ENCODE measurements at places on chromosomes 6 and 20.
A peak's percentile ranks its signal among the peaks of the same experiment; 100 is the strongest.

- peak; percentile 39 for DNase-seq
These were observed 13.0 kb downstream of the RPP21 start for GRCh38 chr6:30357678-30358540.

GRCh38 chr20:55139173-55139765 lies 663.9 kb downstream of the DOK5 start:
- no peak for DNase-seq

GRCh38 chr6:21386744-21387143 lies 206.8 kb upstream of the SOX4 start:
- DNase-seq = no peak

DNA sequence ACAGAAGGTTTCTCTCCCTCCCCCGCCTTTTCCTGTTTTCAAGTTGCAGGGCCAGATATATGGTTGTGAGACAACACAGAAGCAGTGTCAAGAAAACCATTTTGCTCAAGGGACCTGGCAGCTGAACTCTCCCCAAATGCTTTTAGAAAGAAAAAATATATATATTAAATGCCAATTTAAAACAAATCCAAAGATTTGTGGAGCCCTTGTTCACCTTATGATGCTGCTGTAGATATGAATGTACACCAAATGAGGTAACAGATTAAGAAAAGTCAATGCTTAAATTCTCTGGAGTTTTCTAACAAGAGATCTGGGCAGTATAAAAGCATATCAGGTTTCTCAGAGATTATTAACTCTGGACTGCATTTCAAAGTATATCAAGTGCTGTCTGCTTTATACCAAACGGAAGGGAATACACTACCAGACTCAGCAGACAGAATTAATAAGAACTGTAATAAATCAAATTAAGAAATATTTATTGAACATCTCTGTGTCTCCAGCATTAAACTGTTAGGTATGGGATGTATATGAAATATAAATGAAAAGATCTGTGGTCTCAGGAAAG lies 357.5 kb downstream of the HDGFL1 start:
- DNase-seq = no peak

GRCh38 chr6:38054527-38055202 lies 235.1 kb downstream of the ZFAND3 start:
- DNase-seq = no peak

DNA sequence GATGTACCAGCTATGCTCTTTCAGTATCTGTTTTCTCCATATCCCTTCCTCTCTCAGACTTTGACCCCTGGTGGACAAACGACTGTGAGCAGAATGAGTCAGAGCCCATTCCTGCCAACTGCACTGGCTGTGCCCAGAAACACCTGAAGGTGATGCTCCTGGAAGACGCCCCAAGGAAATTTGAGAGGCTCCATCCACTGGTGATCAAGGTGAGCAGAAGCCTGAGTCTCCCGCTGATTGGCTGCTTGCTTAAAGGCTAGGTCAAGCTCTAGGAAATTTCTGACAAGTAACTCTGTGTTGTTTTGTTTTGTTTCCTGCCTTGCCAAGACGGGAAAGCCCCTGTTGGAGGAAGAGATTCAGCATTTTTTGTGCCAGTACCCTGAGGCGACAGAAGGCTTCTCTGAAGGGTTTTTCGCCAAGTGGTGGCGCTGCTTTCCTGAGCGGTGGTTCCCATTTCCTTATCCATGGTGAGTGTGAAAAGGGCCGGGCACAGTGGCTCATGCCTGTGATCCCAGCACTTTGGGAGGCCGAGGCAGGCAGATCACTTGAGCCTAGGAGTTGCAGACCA lies 28.6 kb downstream of the C6orf89 start:
- no peak for DNase-seq

GRCh38 chr6:109521080-109521479 lies 38.1 kb upstream of the ZBTB24 start:
- no peak for DNase-seq

GRCh38 chr20:45951925-45952834 lies 17.7 kb downstream of the PCIF1 start:
- DNase-seq = no peak

- no peak for DNase-seq
These were observed 49.3 kb downstream of the SPATA2 start for GRCh38 chr20:49866051-49866450.

DNA sequence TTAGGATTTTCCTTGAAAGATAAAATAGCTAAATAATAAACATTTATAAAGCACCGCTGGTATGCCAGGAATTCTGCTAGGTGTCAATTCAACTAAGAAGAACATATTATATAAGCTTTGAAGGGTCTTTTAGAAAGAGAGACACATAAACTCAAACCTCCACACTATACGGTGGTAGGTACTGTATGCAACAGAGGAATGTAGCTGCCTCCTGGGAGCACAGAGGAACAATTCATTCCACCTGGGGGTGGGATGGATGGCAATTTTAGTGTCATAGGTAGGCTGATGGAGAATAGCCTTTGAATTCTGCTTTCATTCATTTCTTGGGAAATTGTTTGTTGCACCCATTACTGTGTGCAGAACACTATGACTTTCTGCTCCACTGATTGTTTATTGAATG lies 447.1 kb upstream of the MAP3K7 start:
- no peak for DNase-seq

GRCh38 chr6:43990627-43991619 lies 136.3 kb downstream of the MRPL14 start:
- no peak for DNase-seq

DNA sequence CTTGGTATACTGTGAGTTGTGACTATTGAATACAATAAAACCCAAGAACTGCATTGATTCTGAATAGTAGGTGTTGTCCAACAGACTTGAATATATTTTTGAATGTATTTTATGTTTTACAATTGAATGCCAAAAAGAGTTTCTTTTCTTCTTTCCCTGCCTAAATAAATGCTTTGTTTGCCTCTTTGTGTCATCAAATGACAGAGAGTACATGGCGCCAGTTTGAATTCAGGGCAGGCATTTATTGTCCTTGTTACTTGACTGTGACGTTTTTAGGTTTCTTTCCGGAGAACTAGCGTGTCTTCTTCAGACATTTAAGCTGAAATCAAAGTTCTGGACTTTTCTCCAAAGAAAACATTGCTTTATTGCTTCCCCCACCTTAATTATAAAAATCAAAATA lies 16.6 kb downstream of the KIF3B start:
- DNase-seq = no peak

DNA sequence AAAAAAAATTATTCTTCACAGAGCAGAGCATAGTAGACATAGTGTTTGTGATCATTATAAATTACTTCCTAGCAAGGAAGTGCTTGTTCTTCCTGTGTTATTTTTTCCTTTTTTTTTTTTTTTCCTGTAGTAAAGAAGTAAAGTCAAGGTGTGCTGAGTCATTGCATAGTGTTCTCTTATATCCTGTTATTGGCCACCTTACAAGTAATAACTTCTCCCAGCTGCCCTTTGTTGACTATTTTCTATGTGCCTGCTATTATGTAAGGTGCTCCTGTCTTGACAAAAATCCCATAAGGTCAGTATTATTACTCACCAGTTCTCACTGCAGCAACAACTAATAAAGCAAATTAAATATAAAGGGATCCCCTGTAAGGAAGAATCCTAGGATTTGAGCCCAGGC lies 195.3 kb downstream of the GJA1 start:
- no peak for DNase-seq

DNA sequence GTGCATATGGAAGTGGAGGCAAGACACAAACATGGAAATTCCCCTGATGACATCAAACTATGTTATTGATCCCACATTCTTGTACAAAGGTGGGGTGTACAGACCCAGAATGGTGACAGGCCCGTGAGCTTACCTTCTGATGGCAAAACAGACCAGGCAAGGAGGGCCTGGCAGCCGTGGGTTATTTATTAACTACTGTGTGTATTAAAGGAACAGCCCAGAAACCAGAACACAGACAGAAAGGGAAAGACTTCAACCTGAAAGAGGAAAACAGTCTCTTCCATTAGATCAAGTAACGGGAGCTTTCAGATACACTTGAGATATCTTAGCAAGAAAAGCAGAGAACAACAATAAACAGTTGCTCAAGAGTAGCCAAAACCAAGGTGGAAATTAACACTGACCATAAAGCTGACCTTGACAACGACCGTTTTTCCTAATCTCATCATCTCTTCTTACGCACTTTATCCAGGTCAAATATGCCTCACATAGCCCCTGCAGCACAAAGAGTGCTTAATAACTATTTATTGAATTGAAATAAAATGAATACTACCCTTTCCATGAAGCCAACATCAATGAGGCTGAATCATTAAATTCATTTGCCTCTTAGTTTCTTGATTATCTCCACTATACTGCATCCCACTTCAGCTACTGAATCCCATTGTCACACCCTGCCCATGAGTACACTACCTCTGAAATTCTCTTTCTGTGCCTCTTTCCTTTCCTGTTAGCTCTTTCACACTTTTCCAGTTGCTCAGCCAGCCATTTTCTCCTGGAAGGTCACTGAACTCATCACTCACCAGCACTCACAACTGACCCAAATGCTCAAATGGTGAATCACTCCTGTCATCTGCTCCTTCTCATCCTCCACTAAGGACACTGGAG lies 67.4 kb downstream of the MOXD1 start:
- no peak for DNase-seq

GRCh38 chr6:186340-186965 lies 105.8 kb upstream of the DUSP22 start:
- no peak for DNase-seq

- DNase-seq = no peak
These were observed 40.0 kb upstream of the TFAP2B start for GRCh38 chr6:50778696-50779095.

- no peak for DNase-seq
These were observed 196.9 kb upstream of the ZNF184 start for GRCh38 chr6:27669624-27670301.

DNA sequence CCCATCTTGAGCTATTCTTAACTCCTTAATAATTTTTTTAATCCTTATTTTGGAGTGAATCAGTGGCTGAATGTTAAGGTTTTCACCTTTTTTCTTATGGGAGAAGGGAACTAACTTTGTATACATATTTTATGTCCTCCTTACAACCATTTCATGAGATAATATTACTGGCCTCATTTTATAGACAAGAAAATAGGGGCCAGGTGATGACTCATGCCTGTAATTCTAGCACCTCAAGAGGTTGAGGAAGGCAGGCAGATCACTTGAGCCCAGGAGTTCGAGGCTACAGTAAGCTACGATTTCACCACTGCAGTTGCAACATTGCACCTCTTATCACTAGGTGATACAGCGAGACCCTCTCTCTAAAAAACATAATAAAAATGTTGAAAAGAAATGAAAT lies 128.7 kb downstream of the TMEM242 start:
- DNase-seq = no peak

GRCh38 chr6:21804941-21805610 lies 211.5 kb downstream of the SOX4 start:
- DNase-seq = no peak

- no peak for DNase-seq
These were observed 58.4 kb upstream of the RNF217 start for GRCh38 chr6:124903797-124904196.

- peak; percentile 28 for DNase-seq
These were observed 474 bp downstream of the CEBPB start for GRCh38 chr20:50191065-50191543.

GRCh38 chr6:107458672-107459282 lies 587 bp downstream of the PDSS2 start:
- peak; percentile 68 for DNase-seq

GRCh38 chr6:14270925-14271788 lies 153.6 kb downstream of the CD83 start:
- DNase-seq = no peak

GRCh38 chr6:167056370-167056769 lies 57.2 kb downstream of the CEP43 start:
- no peak for DNase-seq

GRCh38 chr6:116616737-116617053 lies 416 bp downstream of the RSPH4A start:
- DNase-seq = no peak
